HuH-7.5 (cell line): ENCODE measurements at places on chromosomes 6 and 20.

DNA sequence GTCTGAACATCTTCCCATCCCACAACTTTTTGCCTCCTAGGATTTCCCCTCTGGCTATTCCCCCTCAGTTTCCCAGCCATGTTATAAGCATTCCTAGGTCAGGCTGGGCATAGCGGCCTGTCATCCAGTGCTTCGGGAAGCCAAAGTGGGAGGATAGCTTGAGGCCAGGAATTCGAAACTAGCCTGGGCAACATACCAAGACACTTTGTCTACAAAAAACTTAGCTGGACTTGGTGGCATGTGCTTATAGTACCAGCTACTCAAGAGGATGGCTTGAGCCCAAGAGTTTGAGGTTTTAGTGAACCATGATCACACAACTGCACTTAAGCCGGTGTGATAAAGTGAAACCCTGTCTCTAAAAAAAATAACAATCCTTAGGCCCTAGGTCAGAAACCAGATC lies 447.4 kb downstream of the KIF16B start:
- DNase-seq, result no peak

GRCh38 chr6:108080010-108080780 lies 5.7 kb upstream of the OSTM1 start:
- no peak for DNase-seq

- no peak for DNase-seq
Measured at GRCh38 chr20:3195590-3196237, 8.8 kb downstream of the DDRGK1 start.

GRCh38 chr6:38508894-38509293 lies 130.8 kb downstream of the BTBD9 start:
- DNase-seq, result no peak

- DNase-seq, result no peak
Measured at GRCh38 chr6:11265932-11266331, 33.5 kb upstream of the NEDD9 start.

GRCh38 chr6:119241111-119241465 lies 108.5 kb downstream of the MAN1A1 start:
- DNase-seq, result no peak

- DNase-seq, result no peak
Measured at GRCh38 chr6:140208286-140208685, 833.8 kb upstream of the CITED2 start.

DNA sequence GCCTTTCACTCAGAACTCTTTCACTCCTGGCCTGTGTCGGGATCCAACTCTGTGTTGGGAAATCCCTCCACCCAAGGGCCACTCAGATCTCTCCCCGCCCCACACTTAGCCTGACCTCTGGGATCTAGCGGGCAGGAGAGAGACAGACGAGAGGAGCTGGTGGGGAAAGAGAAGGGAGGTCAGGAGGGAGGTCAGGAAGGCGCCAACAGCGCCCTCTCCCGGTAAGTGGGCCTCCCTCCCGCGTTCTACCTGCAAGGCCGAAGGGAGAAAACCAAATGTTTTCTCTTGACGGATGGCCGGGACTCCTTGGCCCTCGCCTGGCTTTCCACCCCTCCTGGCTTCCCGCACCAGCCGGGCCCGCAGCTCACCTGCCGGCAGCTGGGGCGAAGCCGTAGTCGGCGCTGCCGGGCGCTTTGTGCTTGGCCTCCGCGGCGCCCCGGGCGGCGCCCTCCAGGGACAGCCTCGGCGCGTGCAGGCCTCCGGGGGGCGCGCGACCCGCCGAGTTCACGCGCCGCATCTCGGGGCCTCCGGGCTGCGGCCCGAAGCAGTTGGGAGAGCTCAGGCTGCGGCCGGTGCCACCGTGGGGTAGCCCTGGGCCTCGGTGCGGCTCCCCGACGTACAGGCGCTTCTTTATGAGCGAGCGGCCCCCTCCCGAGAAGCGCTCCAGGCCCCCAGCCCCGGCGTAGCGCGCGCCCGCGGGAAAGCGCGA lies 38.2 kb downstream of the C6orf132 start:
- DNase-seq, result peak; percentile 77

GRCh38 chr6:99802396-99803031 lies 191.5 kb downstream of the MCHR2 start:
- no peak for DNase-seq

DNA sequence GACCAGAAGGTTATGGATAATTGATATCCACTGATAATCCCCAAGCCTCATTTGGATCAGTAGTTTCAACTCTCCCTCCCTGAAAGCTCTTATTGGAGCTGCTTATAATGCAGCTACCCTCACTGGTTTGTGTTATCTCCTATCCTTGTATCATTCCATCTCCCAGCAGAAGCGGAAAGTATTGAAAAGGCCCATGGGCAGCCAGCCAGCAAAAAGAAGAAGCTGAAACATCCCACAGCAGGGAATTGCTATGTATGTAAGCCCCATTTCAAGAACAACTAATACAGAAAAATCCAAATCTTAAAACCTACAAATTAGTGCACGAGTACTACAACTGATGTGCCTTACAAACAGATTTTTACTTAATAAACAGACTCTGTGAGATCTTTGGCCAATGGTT lies 269.0 kb upstream of the ECI2 start:
- no peak for DNase-seq

GRCh38 chr6:50602292-50602691 lies 111.0 kb upstream of the TFAP2D start:
- DNase-seq, result no peak

GRCh38 chr6:90272895-90273294 lies 23.7 kb downstream of the BACH2 start:
- DNase-seq, result no peak

- DNase-seq, result no peak
Measured at GRCh38 chr20:13200767-13201500, 20.1 kb upstream of the ISM1 start.

DNA sequence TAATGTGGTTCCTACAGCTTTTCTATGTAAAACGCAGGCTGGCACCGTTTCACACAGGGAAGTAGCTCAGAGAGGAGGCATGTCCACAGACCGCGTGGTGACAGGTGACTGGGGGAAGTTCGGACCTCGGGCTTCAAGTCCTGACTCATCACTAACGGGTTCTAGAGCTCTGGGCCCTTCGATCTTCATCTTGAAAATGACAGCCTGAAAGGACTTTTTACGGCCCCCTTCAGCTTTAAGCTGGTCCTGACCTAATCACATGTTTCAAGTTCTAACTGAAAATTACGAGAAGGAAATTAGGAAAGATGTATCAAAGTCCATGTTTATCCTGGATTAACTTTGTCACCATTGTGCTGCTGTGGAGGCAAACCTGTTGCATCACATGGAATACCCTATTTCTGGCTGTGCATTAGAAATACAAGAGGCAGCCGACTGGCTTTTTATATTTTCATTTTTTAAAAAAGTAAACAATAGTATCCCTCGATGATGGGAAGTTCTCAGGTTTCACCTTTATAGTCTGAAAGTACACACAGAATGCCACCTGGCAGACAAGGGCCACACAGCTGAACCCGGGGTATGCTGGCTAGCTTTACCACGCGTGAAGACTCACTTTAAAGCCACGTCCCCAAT lies 2.0 kb downstream of the MAN1A1 start:
- peak; percentile 58 for DNase-seq

DNA sequence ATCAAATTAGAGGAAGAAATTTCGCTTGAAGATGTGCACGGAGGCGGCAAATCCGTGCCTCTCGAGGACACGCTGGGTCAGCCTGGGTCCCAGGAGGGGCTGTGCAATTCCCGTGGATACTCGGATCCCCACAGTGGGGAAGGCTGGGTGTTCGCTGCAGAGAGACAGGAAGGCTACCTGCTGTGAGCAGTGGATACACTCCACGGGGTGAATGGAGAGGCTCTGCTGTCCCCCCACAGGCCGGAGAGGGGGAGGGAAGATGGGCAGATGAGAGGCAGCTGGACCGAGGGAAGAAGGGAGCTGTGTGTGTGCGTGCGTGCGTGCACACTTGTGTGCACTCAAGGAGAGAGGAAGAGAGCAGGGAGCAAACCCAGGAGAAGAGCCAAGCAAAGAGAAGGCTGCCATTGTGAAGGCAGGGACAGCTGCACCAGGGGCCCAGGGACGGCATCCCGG lies 57.3 kb downstream of the SULF2 start:
- no peak for DNase-seq

- no peak for DNase-seq
Measured at GRCh38 chr6:106827081-106827480, 147.4 kb downstream of the CD24 start.

DNA sequence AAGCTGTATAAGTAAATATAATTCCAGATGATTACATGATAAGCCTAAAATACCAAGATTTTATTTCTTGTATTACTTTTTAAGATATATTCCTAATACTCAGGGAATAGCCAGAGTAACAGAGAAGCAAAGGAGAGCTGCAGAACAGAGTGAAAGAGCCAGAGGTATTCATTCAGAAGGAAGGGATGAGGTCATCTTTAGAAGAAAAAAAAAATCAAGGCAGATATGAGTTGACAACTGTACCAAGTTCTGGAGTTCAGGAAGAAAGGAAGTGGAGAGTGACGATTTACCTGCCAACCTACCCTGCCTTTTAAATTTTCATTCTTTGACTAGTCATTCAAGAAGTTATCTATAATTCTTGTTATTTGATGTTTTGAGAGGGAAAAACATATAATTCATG lies 28.8 kb upstream of the NHSL1 start:
- DNase-seq, result no peak

GRCh38 chr20:32333988-32334885 lies 23.9 kb upstream of the ASXL1 start:
- DNase-seq, result no peak

GRCh38 chr20:61953037-61954021 lies 112.4 kb downstream of the TAF4 start:
- DNase-seq, result no peak

DNA sequence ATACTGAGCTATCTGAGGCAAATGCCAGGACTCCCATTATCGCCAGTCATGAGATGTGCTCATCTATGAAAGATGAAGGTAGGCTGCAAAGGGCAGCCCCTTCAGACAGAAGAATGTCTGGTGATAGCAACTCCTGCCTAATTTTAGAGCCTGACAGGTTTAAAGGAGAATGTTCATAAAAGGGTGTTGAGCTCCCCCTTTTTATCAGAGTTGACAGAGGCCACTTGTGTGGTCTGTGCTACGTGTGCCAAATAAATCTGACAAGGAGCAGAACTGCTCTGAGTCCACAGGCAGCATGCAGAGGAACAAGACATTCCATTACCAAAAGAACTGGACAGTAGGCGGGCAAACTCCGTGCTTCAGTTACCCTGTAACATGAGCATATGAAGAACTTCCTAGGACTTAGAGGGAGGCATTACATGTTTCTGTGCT lies 101.8 kb downstream of the PREP start:
- DNase-seq, result no peak

DNA sequence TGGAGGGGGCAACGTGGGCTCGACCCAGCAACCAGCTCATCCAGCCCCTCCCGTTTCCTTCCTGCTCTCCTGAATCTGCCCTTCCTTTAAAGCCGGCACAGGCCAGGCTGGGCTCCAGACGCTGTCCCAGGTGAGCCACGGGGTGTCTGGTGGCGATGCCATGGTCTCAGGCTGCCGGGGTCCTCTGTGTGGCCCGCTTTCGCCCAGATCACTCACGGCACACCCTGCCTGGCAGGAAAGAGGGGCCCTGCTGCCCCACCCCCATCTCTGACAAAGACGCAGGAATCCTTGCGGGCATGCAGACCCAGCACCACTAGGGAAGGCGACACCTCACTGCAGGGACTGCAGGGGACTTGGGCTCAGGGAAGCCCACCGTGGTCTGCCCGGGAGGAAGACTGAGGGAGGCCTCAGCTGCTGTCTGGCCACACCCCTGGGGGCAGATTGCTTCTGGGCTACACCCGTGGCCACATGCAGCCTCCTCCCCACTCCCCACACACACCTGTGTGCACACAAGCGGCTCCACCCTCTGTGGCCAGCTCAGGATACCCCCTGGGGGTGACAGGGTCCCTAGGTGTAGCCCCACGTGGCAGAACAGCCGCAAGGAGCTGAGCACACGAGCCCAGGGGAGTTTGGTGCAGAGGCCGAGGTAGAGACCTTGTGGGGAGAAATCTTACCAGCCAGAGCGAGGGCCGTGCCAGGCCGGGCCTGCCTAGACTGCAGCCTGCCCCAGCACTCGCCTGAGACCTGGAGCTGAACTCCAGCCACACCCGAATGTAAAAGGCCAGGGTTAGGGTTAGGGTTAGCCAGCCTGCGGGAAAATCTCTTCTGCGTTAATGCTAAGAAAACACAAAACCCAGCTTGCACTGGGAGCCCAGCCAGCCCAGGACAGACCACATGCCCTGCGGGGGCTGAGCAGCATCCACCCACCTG lies 104.6 kb downstream of the DLL1 start:
- DNase-seq, result no peak

- no peak for DNase-seq
Measured at GRCh38 chr6:7421066-7421465, 31.5 kb downstream of the RIOK1 start.

DNA sequence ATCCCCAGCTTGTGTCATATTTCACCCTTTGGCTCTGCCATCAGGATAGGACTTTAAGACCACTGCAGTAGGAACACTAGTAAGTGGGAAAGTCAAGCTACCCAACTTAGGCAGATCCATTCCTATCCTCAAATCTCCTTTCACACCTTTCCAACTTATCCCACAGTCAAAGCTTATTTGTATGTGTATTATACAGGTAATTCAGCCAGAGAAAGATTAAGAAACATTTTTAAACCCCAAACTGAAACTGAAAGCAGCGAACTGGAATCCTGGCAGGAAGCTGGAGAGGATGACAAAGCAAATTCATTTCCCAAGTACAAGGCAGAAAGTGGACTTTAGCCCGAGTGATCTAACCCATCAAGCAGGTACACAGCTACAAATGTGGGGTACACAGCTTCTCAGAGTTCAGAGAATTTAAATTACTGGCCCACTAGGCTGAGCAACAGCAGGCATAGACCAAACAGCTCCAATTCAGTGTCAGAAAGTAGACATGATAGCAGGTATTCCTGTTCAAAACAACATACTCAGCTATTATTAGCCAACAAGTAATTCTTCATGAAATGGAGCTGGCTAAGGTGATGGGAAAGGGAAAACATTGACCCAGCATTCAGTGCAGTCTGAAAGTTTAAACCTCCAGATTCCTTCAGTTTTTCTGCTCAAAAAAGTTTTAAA lies 39.1 kb downstream of the ILRUN start:
- DNase-seq, result peak; percentile 42

- no peak for DNase-seq
Measured at GRCh38 chr20:43300901-43301300, 111.2 kb upstream of the PTPRT start.

- DNase-seq, result no peak
Measured at GRCh38 chr6:111842891-111843290, 30.4 kb downstream of the FYN start.

- DNase-seq, result no peak
Measured at GRCh38 chr6:18444111-18444510, 57.0 kb downstream of the RNF144B start.

GRCh38 chr6:18284261-18284660 lies 19.9 kb upstream of the DEK start:
- no peak for DNase-seq

DNA sequence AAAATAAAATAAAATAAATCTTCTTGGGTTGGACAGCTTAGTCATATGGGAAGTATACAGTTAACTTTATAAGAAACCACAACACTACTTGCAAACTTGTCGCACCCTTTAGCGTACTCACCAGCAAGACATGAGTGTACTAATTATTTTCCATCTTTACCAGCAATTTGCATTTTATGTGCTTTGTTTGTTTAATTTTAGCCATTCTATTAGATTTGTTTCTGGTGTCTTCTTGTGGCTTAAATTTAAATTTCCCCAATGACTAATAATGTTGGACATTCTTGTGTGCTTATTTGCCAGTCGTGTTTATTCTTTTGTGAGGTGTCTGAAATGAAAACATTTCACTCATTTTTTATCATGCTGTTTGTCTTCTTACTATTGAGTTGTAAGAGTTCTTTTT lies 1172.2 kb upstream of the CITED2 start:
- DNase-seq, result no peak
